Stimulated activated CD4-positive, alpha-beta T cell treated with anti-CD3 and anti-CD28 coated beads, Interleukin-1b, Interleukin-23, amount 100 ng/mL, for 48 hours (primary cell): ENCODE measurements at places on chromosomes 13 and 19.

GRCh38 chr19:50308991-50309390 lies 20.2 kb downstream of the KCNC3 start:
- no peak for DNase-seq

DNA sequence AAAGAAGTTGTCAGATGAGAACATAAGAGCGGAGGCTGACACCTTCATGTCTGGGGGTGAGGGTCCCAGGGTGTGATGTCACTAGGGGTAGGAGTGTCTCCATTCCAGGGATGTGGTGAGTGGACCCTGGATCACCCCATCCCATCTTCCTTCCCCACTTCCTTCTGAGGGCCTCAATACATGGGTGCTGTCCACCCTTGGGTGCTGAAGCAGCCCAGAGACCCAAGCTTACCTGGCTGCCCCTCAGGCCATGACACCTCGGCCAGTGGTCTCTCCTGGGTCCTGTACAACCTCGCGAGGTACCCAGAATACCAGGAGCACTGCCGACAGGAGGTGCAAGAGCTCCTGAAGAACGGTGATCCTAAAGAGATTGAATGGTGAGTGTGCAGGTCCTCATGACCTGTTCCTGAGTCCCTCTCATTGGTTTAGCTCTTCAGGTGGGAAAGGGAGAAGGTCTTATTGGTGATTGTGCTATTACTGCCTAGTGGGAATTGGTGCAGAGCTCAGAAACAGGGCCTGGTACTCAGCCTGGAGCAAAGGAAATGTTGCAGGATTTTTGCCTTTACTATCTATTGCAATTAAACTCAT lies 37.7 kb upstream of the CYP4F8 start:
- no peak for DNase-seq

- no peak for DNase-seq
Measured at GRCh38 chr13:44938854-44939253, 50.4 kb downstream of the NUFIP1 start.

GRCh38 chr19:47106821-47107201 lies 6.8 kb downstream of the ZC3H4 start:
- no peak for DNase-seq

GRCh38 chr19:55447421-55448174 lies 4.5 kb upstream of the SHISA7 start:
- DNase-seq, result no peak

GRCh38 chr13:67554746-67555452 lies 324.8 kb upstream of the PCDH9 start:
- DNase-seq, result no peak
